ENCODE measurements at places on chromosomes 3 and 15.

DNA sequence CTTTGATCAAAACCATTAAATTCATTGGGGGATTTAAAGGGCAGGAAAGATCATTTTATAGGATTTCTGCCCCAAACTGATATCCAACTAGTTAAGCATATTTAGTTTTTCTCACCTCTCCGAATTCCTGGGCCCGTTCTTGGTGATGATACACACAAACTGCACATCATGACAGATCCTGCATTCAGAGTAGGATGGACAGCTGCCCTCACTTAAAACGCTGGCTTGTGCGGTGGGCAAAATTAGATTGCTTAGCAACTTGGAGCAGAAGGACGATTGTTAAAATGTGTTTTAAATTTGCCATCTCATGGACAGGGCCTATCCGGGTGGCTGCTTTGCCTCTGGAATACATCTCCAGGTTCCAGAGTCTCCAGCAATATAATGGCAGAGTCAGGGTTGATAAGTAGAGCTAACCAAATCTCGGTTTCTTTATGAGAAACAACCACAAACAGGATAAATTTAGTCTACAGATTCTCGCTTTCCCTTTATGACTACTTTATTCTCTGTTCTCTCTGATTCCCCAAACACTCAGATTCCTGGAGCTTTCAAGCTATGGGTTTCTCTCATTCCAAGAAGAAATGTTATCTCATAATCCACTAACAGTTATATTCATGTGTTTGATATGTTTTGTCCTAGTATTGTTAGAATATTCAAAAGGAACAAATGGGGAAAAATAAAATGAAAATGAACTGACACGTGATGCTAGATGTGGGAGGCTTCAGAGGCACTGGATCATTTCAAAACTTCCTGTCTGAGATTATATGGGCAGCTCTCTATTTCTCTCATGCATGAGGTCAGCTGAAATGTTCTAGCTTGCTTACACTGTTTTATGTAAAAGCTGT, 1014.1 kb upstream of the SEMA6D start:
- no peak for DNase-seq

GRCh38 chr3:10397879-10398278, 77.0 kb upstream of the SEC13 start:
- DNase-seq, result no peak

DNA sequence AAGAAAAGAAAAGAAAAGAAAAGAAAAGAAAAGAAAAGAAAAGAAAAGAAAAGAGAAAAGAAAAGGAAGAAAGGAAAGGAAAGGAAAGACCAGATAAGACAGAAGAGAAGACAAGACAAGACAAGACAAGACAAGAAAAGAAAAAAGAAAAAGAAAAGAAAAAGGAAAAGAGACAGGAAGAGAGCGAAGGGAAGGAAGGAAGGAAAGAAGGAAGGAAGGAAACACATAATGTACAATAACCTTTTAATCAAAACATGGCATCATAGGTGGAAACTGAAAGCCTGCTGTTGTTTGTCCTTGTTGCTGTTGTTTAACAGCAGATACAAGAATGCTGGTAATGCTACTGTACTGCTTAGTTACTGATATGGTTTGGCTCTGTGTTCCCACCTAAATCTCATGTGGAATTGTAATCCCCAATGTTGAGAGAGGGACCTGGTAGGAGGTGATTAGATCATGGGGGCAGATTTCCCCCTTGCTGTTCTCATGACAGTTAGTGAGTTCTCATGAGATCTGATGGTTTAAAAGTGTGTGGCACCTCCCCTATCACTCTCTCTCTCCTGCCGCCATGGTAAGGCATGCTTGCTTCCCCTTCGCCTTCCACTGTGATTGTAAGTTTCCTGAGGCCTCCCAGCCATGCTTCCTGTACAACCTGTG, 67.3 kb downstream of the MCF2L2 start:
- DNase-seq, result no peak

DNA sequence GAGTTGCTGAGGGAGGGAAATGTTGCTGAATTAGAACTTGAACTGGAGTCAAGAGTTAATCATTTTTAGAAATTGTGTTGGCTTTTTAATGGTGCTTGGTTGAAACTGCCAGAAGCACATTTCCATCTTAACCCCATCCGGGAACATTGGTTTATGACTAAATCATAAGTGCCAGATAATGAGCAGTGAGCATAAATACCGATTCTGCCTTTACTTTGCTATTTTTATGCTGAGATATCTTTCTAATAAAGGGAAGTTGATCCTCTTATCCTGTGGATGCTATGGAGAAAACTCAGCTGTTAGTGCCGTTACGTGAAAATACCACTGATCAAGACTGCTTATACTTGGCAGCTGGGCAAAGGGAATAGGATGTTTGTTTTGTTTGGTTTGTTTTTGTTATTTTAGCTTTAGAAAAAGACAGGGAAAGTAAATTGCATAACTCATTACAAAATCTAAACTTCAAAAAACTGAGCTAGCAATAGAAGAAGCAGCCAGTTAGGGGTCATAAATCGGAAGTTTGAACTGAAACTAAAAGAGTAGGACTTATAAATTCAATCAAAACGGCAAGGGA, 813.1 kb downstream of the NAALADL2 start:
- DNase-seq, result peak; percentile 43

DNA sequence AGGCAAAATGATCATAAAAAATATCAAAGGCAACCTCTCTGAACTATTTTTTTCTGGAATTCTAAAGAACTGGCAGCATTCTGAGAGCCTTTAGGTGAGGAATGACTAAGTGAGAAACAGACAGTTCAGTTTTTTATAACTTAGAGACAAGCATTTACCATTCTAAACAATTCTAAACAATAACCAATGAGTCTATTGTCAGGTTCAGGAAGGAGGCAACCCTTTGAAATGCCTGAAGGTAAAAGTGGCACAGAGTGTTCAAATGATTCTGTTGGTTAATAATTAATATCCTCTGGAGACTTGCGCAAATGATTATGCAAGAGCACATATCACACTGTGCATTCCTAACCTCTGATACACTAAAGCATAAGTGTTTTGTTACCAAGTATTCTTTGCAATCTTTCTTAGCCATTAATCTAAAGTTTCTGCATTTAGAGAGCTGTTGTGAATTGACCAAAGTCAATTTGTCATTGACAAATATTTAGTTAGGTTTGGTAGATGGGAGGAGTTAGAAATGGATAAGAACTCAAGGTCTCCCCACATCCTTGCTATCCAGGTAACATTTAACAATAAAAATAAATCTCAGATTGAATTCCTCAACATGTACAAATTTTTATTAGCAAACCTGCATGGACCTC, 9.2 kb upstream of the TGFBR2 start:
- DNase-seq, result no peak

- DNase-seq, result no peak
Measured at GRCh38 chr3:173351886-173352285, 45.7 kb upstream of the NLGN1 start.

- DNase-seq, result no peak
Measured at GRCh38 chr3:50251220-50251619, 15.2 kb downstream of the GNAI2 start.

- no peak for DNase-seq
Measured at GRCh38 chr15:91854639-91854990, 1.1 kb downstream of the SLCO3A1 start.

DNA sequence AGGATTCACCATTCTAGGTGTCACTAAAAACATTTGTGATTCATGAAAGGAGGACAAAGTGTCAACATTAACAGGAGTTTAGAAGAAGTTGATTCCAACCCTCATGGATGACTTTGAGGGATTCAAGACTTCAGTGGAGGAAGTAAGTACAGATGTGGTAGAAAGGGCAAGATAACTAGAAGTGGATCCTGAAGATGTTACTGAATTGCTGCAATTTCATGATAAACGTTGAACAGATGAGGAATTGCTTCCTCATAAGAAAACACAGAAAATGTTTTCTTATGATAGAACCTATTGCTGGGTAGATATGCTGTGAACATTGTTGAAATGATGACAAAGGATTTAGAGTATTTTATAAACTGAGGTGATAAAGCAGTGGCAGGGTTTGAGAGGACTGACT, 23.5 kb upstream of the ATP2C1 start:
- no peak for DNase-seq

GRCh38 chr15:28943611-28944230, 57.9 kb downstream of the APBA2 start:
- DNase-seq, result no peak

DNA sequence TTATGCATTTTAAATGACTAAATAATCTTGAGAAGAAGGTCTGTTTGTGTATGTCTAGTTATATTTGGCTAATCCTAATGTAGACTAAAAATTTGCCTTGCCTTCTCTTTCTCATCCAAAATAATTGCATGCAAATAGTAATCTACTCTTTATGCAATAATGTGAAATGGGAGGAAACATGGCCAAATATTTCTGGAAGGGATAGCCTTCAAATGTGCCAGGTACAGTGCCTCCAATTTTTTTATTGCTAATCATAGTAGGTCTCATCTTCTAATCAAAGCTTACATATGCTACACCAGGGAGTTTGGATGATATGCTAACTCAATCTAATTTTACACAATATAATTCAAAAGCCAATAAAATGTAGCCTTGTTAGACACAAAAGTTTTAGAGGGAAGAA, 911.3 kb downstream of the NAALADL2 start:
- DNase-seq, result no peak

- no peak for DNase-seq
Measured at GRCh38 chr3:15654891-15655290, 53.3 kb downstream of the BTD start.

DNA sequence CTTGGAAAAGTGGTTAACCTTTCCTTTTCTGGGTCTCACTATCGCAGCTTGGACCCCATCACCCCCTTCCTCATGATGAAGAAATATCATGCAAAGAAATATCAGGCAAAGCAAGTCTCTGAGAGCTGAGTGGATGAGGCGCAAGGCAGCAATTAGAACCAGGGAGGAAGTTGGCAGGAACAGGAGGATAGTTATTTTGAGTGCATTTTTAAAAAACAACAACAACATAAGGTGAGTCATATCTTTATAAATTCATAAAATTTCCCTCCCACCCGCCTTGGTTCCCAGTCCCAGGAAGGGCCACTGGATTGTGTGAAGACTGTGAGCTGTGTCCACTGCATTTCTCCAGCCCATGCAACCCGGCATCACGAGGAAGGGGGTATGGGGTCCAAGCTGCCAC, 316.9 kb upstream of the TLE3 start:
- DNase-seq, result no peak

- no peak for DNase-seq
Measured at GRCh38 chr3:126711121-126711760, 7.2 kb downstream of the CHCHD6 start.

- no peak for DNase-seq
Measured at GRCh38 chr15:32766101-32766500, 48.3 kb downstream of the GREM1 start.

- DNase-seq, result no peak
Measured at GRCh38 chr3:46406788-46407611, at the start of the genes CCR5AS and CCRL2. Gene CCR5AS (minus strand): TSS chr3:46407066. Gene CCRL2 (plus strand): TSS chr3:46407259. CDS start chr3:46408080, 821 bp downstream.

- no peak for DNase-seq
Measured at GRCh38 chr3:197775317-197775716, 15.7 kb upstream of the LRCH3 start.

DNA sequence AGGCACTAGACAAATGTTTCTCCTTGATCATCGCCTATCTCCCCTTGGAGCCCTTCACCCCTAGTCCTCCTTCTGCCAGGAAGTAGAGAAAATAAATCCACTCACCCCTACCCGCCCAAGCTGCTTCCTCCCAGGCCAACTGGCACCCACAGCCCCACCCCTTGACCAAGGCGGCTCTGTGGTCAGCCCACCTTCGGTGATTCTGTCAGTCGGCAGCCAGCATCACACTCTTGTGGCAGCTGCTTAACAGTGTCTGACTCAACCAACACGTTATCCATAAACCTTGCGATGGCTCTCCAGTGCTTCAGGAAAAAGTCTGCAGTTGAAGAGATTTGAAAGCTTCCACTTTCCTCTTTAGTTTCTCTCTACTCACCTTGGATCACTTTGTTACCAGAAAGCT, 7.6 kb downstream of the SHF start:
- no peak for DNase-seq

DNA sequence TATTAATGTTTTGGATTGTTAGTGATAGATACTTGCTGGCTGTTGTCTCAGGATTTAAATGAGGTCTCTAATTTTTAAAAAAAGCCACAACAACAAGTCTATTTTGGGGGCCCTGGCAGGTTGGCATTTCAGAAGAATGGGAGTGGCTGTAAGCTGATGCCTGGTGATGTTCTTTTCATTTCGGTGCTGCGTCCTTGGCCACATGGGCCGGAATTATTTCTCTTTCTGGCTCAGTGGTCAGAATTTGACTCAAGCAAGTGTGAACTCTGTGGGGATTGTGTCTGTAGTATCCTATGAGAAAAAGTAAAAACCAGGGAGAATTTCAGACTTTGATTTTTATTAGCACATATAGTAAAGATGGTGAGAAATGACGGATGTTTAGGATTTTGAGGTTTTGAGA, 203.0 kb downstream of the AKAP13 start:
- no peak for DNase-seq

DNA sequence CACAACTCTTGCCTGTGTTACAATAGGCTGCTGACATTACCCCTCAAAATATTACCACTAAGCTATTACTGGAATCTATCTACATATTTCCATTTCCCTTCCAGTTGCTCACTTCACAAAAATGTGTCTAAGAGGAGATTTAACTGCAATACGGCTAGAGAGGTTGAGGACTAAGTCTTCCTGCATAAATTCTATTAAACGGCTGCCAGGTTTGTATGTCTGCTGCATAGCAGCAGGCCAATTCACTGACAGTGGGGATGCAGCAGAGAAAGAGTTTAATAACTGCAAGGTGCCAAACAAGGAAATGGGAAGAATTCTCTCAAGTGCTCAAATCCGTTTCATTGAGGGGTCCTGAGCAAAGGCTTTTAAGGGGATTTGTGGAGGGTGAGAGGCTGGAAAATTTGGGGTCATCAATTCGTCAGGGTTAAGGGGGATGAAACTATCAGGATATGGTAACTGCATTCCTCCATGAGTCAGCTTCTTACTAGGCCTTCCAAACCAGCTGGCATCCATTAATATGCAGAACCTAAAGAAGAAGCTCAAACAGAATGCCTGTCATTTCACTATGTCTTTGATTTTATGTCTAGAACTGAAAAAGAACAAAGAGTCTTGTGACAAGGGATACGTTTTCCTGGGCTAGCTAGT, 675.6 kb downstream of the TBL1XR1 start:
- DNase-seq, result no peak

Measured in NCI-H774 (cell line).